ENCODE measurements at places on chromosomes 4 and X. TPM values are rescaled to one million over a fixed set of nuclear protein-coding genes. Genes with fewer than 3 reads are reported as not detected.

PASD1 gene
- total RNA-seq, result not detected

CSAG2 gene
- not detected for total RNA-seq

EREG gene
- not detected for total RNA-seq

FAM236A gene
- total RNA-seq, result not detected

PNCK gene
- total RNA-seq, result not detected

CSAG1 gene
- not detected for total RNA-seq

BMPR1B gene
- total RNA-seq, result not detected

CAPN6 gene
- not detected for total RNA-seq

BEX2 gene
- 3.9 TPM for total RNA-seq

CXCL3 gene
- total RNA-seq, result not detected

ESX1 gene
- not detected for total RNA-seq

SLC7A11 gene
- 3.7 TPM for total RNA-seq

SSX2B gene
- not detected for total RNA-seq

IL15 gene
- 4.0 TPM for total RNA-seq

FRMPD4 gene
- total RNA-seq, result not detected

HTN1 gene
- total RNA-seq, result not detected

TTC29 gene
- total RNA-seq, result not detected

PDE6B gene
- total RNA-seq, result 12.5 TPM

MAGEC2 gene
- not detected for total RNA-seq

DRD5 gene
- total RNA-seq, result not detected

CETN2 gene
- 10.0 TPM for total RNA-seq

SUPT20HL2 gene
- total RNA-seq, result not detected

GPR50 gene
- not detected for total RNA-seq

ARL9 gene
- 0.07 TPM for total RNA-seq

RASL11B gene
- total RNA-seq, result 0.17 TPM

NAT8L gene
- total RNA-seq, result 5.1 TPM

RHOXF1 gene
- total RNA-seq, result 0.29 TPM

STOX2 gene
- not detected for total RNA-seq

TAF7L gene
- total RNA-seq, result 0.29 TPM
